ENCODE measurements at places on chromosomes 4 and X.

DNA sequence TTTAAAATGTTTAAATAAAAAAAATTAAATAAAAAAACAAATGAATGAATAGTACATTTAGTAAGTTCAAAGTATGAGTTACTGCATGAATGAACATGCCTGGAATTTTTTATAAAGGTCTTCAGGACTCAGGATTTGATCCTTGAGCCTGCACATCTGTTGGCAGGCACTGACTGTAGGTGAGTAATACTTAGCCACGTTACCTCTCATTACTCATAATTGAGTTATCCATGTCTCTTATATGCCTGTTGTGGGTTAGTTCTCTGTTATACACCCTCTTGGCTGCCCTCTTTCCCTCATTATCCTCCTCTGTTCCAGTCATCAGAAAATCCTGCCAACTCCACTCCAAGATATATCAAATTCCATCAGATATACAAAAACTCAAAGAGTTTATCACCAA lies 276.0 kb downstream of the FBXW7 start:
- DNase-seq, result no peak

GRCh38 chr4:48967101-48967500 lies 19.0 kb upstream of the CWH43 start:
- DNase-seq, result no peak

DNA sequence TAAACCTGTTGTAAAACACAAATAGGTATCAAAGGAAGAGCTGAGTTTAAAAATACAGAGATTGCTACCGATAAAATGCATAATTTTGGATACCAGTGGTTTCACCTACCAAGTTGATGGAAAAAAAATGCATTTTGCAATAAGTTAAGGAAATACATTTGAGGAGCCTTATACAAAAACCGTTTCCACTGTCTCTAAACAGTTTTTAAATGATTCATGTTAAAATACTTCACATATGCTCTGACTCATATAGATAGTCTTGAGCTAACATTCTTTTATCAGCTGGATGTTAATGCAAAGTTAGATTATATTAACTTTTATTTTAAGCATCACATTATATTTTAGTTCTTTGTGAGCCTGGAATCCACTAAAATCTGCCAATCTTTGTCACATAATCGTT lies 50.6 kb upstream of the ANKRD17 start:
- DNase-seq, result no peak

GRCh38 chr4:9918484-9918883 lies 102.8 kb downstream of the SLC2A9 start:
- DNase-seq, result no peak

DNA sequence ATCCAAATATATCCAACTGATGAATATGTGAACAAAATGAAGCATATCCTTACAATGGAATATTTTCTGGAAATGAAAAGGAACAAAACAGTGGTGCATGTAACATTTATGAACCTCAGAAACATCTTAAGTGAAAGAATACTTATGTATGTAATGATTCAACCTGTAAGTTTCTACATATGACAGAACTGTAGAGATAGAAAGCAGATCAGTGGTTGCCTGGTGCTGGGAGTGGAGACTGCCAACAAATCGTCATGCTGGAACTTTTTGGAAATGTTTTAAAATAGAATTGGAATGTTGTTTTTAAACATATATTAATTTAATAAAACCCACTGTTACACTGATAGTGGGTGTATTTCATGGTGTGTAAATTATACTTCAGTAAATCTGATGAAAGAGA lies 667.5 kb downstream of the RAPGEF2 start:
- no peak for DNase-seq

- no peak for DNase-seq
These were observed 582.8 kb upstream of the CPEB2 start for GRCh38 chr4:14419516-14419915.

DNA sequence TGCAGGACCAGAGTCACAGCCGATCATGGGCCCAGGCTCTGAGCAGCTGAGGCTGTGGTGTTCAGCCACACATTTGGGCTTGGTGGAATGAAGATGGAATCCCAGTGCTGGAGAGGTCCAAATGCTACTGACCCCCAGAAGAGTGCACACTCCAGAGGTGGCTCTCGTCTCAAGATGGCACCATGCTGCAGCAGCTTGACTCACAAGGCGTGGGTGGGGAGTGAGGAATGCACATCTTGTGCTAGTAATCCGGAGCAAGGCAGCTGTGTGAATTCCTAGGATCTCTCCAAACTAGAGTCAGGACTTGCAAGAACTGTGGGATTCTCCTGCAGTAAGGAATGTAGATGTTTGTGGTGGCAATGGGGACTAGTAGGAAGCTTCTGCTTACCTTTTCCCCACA lies 28.7 kb downstream of the RAB28 start:
- DNase-seq, result no peak

GRCh38 chrX:129833153-129833990 lies 10.3 kb downstream of the ZDHHC9 start:
- DNase-seq, result no peak
